Esophagus squamous epithelium (tissue), 5 donors: ENCODE measurements at places on chromosomes 12 and 14.

GRCh38 chr12:106284358-106285105 lies 18.0 kb upstream of the TCP11L2 start:
- no peak overlapping the region for H3K4me3 ChIP-seq
- no peak for DNase-seq
- no peaks in the 10 kb centered on the region for H3K36me3 ChIP-seq
- no peaks in the 10 kb centered on the region for H3K27me3 ChIP-seq
- H3K4me1 ChIP-seq = peaks cover 14% of the 10 kb centered on the region

DNA sequence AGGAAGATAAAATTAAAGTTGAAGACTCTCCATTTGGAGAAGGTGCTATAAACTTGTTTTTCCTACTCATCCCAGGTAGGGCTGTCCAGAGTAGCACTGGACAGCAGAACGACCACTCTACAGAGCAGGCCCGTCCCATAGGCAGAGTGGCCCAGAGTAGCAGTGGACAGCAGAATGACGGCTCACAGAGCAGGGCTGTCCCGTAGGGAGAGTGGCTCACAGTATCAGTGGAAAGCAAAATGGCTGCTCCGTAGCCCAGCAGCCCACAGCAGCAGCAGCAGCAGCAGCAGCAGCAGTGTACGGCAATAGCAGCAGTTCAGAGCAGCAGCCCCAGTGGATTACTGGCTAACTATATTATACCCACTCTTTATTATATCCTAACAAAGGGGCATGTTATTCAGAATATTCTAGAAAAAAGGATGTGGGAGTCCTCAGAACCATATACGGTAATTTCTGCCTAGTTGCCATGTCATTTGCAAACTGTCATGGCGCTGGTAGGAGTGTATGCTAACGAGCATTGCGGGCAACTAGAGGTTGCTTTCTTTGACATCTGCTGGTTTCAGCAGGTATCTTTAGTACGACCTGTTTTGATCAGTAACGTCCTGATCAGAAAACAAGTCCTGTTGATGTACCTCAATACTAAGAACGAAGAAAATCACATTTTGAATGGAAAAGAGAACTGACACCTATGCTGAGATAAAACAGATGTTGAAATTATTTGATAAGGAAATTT lies 567.3 kb downstream of the SLC16A7 start:
- no peaks in the 10 kb centered on the region for H3K36me3 ChIP-seq
- no peak overlapping the region for H3K4me3 ChIP-seq
- H3K27me3 ChIP-seq = no peaks in the 10 kb centered on the region
- no peak overlapping the region for H3K27ac ChIP-seq

GRCh38 chr14:55128386-55129085 lies 516 bp upstream of the LGALS3 start:
- H3K27ac ChIP-seq = peak overlapping the region; percentile 99
- H3K4me3 ChIP-seq = peak overlapping the region; percentile 93
- H3K27me3 ChIP-seq = no peaks in the 10 kb centered on the region
- no peak for DNase-seq
- H3K4me1 ChIP-seq = peaks cover 17% of the 10 kb centered on the region

DNA sequence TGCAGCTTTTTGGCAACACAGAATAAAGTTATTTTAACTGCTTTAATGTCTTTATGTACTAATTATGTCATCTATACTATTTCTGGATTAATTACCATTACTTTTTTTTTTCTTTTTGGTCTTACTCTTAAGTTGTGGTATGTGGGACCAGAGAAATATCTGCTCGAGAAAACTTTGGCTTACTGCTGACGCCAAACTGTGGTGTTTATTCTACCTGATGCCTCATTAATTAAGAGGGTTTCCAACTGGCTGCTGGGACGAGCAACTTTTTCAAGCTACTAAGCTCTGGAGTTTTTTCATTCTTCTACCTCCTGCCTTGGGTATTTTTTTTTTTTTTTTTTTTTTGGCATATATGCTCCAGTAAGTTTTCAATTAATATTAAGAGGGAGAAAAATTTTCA lies 1257.5 kb downstream of the FSCB start:
- H3K27me3 ChIP-seq = no peaks in the 10 kb centered on the region
- no peak overlapping the region for H3K4me3 ChIP-seq
- H3K4me1 ChIP-seq = no peaks in the 10 kb centered on the region

DNA sequence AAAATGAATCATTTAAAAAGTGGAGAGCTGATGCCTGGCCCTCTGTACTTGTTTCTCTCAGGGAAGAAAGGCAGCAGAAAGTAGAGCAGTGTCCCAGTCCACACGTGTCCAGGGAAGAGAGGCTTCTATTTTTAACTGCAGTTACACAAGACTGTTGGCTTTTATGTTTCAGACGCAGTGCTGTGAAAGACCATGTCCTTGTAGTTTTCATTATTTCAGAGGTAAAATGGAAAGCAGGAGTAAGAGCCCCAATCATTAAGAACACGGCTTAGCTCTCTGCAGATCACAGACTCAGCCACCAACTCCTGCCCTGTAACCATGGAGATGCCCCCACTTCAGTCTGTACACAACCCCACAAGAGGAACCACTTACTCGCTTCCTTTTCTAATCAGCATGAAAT lies 336.3 kb downstream of the DAD1 start:
- H3K27ac ChIP-seq = no peak overlapping the region
- no peaks in the 10 kb centered on the region for H3K4me1 ChIP-seq
- no peak overlapping the region for H3K4me3 ChIP-seq

- no peaks in the 10 kb centered on the region for H3K36me3 ChIP-seq
- DNase-seq = no peak
- no peak overlapping the region for H3K27ac ChIP-seq
- no peaks in the 10 kb centered on the region for H3K4me1 ChIP-seq
- H3K4me3 ChIP-seq = no peak overlapping the region
- no peaks in the 10 kb centered on the region for H3K27me3 ChIP-seq
These were observed 663.4 kb downstream of the TMTC2 start for GRCh38 chr12:83349907-83350611.

GRCh38 chr12:27334721-27335082 lies 2.1 kb downstream of the BMAL2 start:
- no peak overlapping the region for H3K4me3 ChIP-seq
- H3K4me1 ChIP-seq = peaks cover 20% of the 10 kb centered on the region
- DNase-seq = no peak
- H3K36me3 ChIP-seq = no peaks in the 10 kb centered on the region

DNA sequence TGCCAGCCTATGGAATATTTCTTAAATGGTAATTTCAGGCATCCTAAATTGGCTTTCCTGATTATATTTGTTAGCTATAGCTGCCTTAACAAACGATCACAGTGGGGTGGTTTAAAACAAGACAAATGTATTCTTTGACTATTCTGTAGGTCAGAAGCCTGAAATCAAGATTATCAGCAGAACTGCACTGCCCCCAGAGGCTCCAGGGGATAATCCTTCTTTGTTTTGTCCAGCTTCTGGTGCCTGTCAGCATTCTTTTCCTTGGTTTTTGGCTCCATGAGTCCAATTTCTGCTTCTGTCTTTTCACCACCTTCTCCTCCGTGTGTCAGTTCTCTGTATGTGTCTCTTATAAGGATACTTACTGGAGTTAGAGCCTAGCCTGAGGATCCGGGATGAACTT lies 1282.2 kb upstream of the USP15 start:
- H3K4me3 ChIP-seq = no peak overlapping the region
- H3K36me3 ChIP-seq = no peaks in the 10 kb centered on the region
- no peaks in the 10 kb centered on the region for H3K4me1 ChIP-seq
- H3K27ac ChIP-seq = no peak overlapping the region

DNA sequence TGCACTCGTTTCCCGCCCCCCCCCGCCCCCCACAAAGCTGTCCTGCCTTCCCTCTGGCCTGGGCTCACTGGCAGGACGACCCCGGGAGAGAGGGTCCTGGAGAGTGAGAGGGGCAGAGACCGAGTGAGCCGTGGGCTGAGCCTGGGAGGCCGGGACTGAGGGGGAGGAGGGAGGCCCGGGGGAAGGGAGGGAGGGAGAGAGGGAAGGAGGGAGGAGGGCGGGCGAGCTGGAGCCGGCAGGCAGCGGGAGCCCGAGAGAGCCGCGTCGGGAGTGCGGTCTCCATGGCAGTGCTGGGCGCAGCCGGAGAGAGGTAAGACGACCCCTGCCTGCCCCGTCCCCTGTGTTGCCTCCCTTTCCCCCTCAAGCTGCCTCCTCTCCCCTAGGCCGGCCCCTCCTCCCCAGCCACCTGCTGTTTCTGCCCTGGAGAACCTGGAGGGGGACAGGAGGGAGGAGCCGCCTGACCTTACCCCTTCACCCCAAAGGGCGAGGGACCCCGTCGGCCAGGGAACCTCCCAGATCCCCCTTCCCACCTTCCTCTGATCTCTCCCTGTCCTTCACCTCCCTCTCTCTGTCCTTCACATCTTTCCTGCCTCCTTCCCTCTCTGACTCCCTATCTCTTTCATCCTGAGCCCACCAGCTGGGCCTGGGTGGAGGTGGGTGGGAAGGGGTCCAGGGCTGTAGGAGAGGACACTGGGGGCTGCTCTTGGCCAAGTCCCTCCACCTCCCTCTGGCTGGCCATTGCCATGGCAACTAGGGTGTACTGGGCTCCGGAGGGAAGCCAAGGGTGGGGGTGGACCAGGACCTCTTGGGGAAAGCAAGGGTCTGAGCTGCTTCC lies at the start of gene GPR162:
Gene GPR162, plus strand, starts transcription at position 231 of the 835 bp plus-strand sequence. CDS start 2,078 bp downstream, outside the sequence.
- H3K4me1 ChIP-seq = peaks cover 10% of the 10 kb centered on the region
- peaks cover 69% of the 10 kb centered on the region for H3K27me3 ChIP-seq
- peak within 1 kb of the TSS; percentile 59 for H3K4me3 ChIP-seq
- H3K27ac ChIP-seq = peak within 1 kb of the TSS; percentile 47

GRCh38 chr12:113152835-113153814 lies 3.6 kb downstream of the CFAP73 start:
- no peak for DNase-seq
- peaks cover 24% of the 10 kb centered on the region for H3K4me1 ChIP-seq
- H3K27ac ChIP-seq = no peak overlapping the region
- H3K4me3 ChIP-seq = peak overlapping the region; percentile 68

DNA sequence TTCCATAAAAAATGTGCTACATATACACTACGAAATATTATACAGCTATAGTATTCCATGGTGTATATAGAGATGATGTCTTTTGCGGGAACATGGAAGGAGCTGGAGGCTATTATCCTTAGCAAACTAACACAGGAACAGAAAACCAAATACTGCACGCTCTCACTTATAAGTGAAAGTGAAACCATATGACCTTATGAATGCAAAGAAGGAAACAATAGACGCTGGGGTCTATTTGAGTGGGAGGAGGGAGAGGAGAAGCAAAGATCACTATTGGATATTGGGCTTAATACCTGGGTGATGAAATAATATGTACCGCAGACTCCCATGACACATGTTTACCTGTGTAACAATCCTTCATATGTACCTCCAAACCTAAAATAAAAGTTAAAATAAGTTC lies 142.8 kb downstream of the LRFN5 start:
- H3K36me3 ChIP-seq = no peaks in the 10 kb centered on the region
- peak overlapping the region; percentile 53 for H3K4me3 ChIP-seq
- no peak for DNase-seq
- no peak overlapping the region for H3K27ac ChIP-seq
- no peaks in the 10 kb centered on the region for H3K27me3 ChIP-seq

DNA sequence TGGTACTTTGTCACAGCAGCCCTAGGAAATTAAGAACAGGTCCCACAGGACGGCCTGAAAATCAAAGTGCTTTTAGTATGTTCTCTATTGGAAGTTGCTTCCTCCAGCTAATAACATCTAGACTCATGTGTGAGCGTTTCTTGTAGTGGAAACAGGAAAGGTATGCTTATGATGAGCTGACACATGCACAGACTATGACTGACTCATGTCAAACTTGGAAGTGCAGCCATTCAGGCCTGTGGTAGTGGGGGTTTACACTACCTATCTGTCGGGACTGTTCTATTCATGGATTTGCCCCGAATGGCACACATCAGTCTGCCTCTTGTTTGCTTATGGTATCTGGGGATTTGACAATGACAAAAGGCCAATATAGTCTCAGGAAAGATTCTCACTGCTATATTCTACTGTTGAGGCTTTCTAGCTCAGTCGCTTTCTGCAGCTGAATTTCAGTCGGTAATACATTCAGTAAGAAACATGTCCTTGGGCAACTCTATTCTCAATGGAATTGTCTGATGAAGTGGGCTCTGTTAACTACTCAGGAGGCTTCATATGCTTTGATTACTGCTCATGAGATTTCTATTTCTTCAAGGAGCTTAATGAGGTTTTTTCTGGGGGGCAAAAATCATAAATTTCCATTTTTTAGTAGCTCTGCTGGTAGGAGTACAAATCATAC lies 270.3 kb upstream of the DAAM1 start:
- H3K4me3 ChIP-seq = no peak overlapping the region
- H3K27me3 ChIP-seq = no peaks in the 10 kb centered on the region
- H3K27ac ChIP-seq = no peak overlapping the region
- no peak for DNase-seq
- H3K36me3 ChIP-seq = no peaks in the 10 kb centered on the region
- H3K4me1 ChIP-seq = no peaks in the 10 kb centered on the region

DNA sequence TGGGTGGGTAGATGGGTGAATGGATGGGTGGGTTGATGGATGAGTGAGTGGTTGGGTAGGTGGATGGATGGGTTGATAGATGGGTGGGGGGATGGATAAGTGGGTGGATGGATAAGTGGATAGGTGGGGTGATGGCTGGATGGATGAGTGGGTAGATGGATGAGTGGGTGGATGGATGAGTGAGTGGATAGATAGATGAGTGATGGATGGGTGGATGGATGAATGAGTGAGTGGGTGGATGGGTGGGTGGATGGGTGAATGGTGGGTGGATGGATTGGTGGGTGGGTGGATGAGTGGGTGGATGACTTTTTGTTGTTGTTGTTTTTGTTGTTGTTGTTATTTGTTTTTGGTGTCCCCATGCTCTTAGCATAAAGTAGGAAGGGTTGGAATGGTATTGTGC lies 45.5 kb downstream of the TBX5 start:
- H3K27ac ChIP-seq = no peak overlapping the region
- H3K4me3 ChIP-seq = no peak overlapping the region
- H3K36me3 ChIP-seq = no peaks in the 10 kb centered on the region
- no peak for DNase-seq
- H3K27me3 ChIP-seq = no peaks in the 10 kb centered on the region

- no peak for DNase-seq
- no peak overlapping the region for H3K27ac ChIP-seq
- H3K4me3 ChIP-seq = no peak overlapping the region
- H3K4me1 ChIP-seq = no peaks in the 10 kb centered on the region
- H3K27me3 ChIP-seq = no peaks in the 10 kb centered on the region
These were observed 31.5 kb upstream of the LIMA1 start for GRCh38 chr12:50314636-50315312.

DNA sequence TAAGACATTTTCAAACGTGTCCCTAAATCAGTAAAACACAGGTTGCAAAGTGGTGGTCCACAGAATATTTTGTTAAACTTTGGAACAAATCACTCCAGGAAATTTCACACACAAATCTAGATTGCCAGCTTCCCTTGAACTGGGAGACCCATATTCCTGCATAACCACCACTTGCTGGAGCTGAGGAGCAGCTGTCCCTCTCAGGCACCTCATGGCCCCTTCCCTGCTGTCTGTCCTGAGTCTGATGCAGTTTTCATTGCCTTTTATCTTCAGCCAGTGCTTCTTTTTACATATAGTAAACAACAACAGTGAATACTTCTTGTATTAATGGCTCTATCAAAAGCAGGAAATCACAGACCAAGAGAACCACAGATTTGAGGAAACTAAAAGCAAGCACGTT lies 289.3 kb downstream of the MED13L start:
- H3K27ac ChIP-seq = no peak overlapping the region
- no peak overlapping the region for H3K4me3 ChIP-seq
- DNase-seq = no peak
- H3K36me3 ChIP-seq = peaks cover 10% of the 10 kb centered on the region
- H3K4me1 ChIP-seq = no peaks in the 10 kb centered on the region
